Thoracic aorta (tissue), 2 donors: ENCODE measurements at places on chromosomes 7 and 10. TPM values are rescaled to one million over a fixed set of nuclear protein-coding genes. Genes with fewer than 3 reads are reported as not detected.

GRCh38 chr7:74479961-74480829 lies 26.5 kb downstream of the GTF2IRD1 start:
- peak overlapping the region; percentile 74 for H3K4me3 ChIP-seq
- H3K4me1 ChIP-seq: peaks cover 64% of the 10 kb centered on the region
- peak overlapping the region; percentile 83 for H3K27ac ChIP-seq
- no peaks in the 10 kb centered on the region for H3K36me3 ChIP-seq

DNA sequence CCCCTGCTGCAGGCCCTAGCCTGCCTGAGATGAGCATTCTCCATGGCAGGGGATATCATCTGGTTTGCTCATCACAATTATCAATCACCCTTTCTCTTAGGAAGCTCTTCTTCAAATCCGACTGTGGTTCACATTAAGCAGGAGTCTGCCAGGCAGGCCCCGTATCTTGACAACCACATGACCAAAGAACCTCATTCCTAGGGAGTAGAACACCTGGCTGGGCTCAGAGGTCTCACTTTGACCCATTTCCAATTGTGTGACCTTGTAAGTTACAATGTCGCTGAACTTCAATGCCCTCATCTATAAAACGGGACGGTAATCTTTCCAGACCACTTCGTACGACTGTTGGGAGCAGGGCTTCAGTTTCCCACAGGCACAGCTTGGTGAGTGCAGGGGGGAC lies 156.4 kb upstream of the PCBD1 start:
- no peaks in the 10 kb centered on the region for H3K36me3 ChIP-seq

DNA sequence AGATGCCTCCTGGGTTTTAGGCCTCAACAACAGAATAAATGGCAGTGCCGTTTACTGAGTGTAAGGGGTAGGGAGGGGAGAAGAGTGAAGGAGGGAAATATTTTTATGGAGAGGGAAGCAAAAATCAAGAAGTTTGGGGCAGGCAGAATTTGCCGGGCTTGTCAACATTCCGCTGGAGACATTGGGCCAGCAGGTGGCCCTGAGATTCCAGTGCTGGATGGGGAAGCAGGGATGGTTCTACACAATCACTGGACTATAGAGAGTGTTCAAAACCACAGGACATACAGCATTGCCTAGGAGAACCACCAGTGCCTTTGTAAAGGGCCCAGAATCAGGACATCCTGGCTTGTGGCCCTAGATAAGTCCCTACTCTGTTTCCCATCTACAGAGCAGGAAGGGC lies 598.6 kb upstream of the MGMT start:
- no peak for DNase-seq
- no peaks in the 10 kb centered on the region for H3K27me3 ChIP-seq
- no peaks in the 10 kb centered on the region for H3K4me1 ChIP-seq
- H3K27ac ChIP-seq: no peak overlapping the region
- no peaks in the 10 kb centered on the region for H3K36me3 ChIP-seq
- H3K4me3 ChIP-seq: no peak overlapping the region

DNA sequence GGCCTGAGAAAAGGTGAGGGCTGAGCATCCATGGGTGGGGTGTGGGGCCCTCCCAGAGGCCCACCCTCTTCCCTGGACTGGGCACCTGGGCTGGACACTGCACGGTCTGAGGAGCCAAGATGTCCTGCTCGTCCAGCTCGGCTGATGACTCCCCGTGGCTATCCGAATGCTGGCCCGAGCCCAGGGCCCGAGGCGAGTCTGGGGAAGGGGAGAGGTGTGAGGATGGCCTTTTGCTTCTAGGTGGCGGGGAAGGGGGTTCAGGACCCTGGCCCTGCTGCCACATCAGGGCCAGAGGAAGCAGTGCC lies 7.1 kb downstream of the NACAD start:
- H3K36me3 ChIP-seq: no peaks in the 10 kb centered on the region
- DNase-seq: no peak
- H3K27me3 ChIP-seq: no peaks in the 10 kb centered on the region
- no peaks in the 10 kb centered on the region for H3K4me1 ChIP-seq

DNA sequence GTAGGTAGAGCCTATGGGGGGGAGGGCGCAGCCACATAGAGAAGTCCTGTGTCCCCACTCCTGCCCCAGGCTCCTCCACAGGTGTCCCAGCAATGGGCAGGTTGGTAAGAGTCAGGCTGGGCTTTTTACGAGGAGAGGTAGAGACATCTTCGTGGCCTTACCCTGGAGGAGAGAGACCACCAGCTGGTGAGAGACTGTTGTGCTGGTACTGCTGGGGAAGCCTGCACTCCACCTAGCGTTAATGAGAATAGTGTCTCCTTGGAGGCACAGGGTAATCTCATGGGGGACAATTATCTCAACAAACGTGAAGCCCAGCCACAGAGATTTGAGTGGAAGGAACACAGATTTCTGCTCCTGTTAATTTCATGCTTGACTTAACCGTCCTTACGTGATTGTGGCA lies 29.5 kb upstream of the RASGEF1A start:
- no peak overlapping the region for H3K27ac ChIP-seq
- no peaks in the 10 kb centered on the region for H3K36me3 ChIP-seq
- H3K27me3 ChIP-seq: no peaks in the 10 kb centered on the region
- H3K4me1 ChIP-seq: no peaks in the 10 kb centered on the region
- no peak for DNase-seq

The GHRHR gene
- not detected for total RNA-seq

DNA sequence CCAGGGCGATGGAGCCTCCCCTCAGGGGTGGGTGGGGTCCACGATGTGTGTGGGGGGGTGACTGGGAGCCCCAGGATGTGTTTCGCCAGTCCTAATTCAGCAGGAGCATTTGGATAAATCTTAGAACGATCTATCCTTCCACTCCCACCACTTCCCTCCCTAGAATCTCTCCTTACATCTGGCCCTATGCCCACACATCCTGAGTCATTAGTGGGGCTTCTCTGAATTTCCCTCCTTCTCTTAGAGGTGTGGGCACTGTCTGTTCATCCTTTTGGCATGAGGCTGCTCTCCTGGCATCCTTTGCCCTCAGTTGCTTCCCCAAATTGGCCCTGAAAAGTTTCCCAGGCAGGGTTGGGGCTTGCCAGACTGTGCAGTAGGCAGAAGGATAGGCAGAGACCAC lies 1.6 kb downstream of the GHRHR start:
- no peaks in the 10 kb centered on the region for H3K27me3 ChIP-seq
- no peaks in the 10 kb centered on the region for H3K36me3 ChIP-seq
- DNase-seq: no peak

The CALHM1 gene
- total RNA-seq: not detected

The AOAH gene
- 20.2 TPM for total RNA-seq

DNA sequence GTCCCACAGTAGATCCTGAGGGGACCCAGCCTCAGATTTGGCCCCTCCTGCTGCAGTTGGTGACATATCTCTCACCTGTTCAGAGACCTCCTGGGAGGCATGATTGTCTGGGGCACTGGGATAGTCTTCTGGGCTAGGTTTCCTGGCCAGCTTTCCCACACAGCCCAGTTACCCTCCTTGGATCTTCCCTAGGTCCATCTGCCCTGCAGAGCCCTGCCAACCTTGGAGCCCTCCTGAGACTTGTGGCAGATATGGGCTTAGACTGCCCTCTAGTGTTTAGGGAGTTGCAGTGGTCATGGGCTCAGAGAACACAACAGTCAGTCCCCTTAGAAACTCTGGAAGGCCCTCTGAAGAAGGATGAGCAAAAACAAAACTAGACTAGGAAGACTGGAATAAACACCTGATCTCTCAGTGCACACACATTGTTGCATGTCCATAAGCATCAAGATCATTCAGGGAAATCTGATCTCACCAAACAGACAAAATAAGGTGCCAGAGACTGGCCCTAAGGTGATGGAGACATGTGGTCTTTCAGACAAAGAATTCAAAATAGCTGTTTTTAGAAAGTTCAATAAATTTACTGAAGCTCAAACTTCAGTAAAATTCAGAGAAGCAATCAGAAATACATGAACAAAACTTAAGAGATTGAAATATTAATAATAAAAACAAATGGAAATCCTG lies 324.6 kb downstream of the ATRNL1 start:
- no peaks in the 10 kb centered on the region for H3K36me3 ChIP-seq
- no peaks in the 10 kb centered on the region for H3K27me3 ChIP-seq
- DNase-seq: no peak
- no peak overlapping the region for H3K4me3 ChIP-seq
- no peaks in the 10 kb centered on the region for H3K4me1 ChIP-seq

GRCh38 chr7:15168489-15168888 lies 265.9 kb upstream of the DGKB start:
- no peak for DNase-seq
- H3K4me1 ChIP-seq: no peaks in the 10 kb centered on the region
- no peaks in the 10 kb centered on the region for H3K27me3 ChIP-seq
- H3K4me3 ChIP-seq: no peak overlapping the region
- H3K36me3 ChIP-seq: no peaks in the 10 kb centered on the region

DNA sequence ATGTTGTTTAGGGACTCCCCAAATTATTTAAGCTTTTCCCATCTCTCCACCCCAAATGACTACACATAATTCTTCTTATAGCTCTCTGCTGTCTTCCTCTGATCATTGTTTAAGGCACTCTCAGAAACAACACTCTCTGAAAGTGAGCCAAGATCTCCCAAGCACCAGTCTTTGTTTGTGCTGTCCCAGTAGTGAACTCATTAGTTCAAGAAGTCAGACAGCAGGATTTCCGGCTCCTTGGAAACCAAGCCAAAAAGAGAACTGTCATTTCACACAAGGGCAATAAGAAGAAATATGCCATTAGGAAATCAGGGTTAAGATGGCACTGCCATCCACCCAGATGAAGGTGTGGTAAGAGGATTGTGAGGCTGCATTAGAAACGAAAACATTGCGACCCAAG lies 83.1 kb downstream of the FZD1 start:
- H3K36me3 ChIP-seq: no peaks in the 10 kb centered on the region
- no peak overlapping the region for H3K27ac ChIP-seq
- H3K4me3 ChIP-seq: no peak overlapping the region

DNA sequence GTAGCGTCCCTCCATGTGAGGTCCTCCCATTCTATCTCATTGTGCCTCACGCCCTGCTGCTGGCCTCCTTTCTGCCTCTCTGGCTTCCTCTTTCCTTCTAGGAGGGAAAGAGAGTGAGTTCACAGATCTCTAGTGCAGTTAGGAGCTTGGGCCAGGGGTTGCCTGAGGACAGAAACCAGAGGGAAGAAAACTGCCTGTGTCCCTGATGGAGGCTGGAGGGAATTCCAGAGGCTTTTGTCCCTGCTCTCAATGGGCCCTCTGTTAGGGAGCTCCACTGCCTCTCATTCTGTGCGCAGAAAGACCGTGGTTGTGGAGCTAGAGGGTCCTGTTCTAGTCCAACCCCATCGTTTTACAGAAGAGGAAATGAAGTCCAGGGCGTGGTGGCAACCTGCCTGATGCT lies 4.6 kb downstream of the MARVELD1 start:
- H3K27ac ChIP-seq: peak overlapping the region; percentile 96
- H3K36me3 ChIP-seq: peaks cover 12% of the 10 kb centered on the region
- no peak for DNase-seq
- H3K4me3 ChIP-seq: peak overlapping the region; percentile 26
- H3K27me3 ChIP-seq: no peaks in the 10 kb centered on the region
- peaks cover 49% of the 10 kb centered on the region for H3K4me1 ChIP-seq

The TAS2R3 gene
- 0.41 TPM for total RNA-seq

DNA sequence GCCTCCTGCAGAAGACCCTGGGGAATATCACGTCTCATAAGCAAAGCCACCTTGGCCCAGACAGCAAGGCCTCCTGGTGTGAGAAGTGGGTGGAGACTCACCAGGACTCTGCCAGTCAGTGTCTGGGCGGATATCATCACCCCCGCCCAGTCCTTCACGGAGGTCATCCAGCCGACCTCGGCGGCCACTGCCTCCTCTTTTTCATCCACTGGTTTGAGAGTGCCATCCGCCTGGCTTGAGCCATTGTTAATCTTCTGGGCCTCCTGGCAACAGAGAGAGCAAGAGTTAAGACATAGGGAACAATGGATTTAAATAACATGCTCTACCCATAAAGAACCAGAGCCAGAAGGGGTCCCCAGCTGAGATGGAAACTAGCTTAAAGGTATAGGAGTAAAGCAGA lies 233.8 kb downstream of the KCNMA1 start:
- no peak overlapping the region for H3K4me3 ChIP-seq
- peaks cover 54% of the 10 kb centered on the region for H3K4me1 ChIP-seq
- no peaks in the 10 kb centered on the region for H3K27me3 ChIP-seq
- DNase-seq: no peak

DNA sequence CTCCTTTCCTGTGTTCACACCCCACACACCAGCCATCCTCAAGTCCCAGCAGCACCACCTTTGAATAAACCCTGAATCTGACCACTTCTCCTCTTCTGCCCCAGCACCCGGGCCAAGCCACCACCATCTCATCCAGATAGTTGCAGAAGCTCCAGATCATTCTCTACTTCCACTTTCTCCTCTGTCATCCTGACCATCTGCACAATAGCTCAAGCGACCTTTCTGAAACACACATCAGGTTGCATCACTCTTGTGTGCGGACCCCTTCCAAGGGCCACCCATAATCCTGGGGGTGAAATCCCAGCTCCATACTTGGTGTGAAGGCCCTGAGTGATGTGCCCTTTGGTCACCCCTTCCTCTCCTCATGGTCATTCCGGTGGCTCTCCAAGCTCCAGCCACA lies 187.4 kb upstream of the GALNT17 start:
- no peaks in the 10 kb centered on the region for H3K4me1 ChIP-seq
- no peaks in the 10 kb centered on the region for H3K36me3 ChIP-seq
- DNase-seq: no peak
- H3K4me3 ChIP-seq: no peak overlapping the region
- H3K27ac ChIP-seq: no peak overlapping the region
